Testis (tissue), 5 donors: ENCODE measurements at places on chromosomes 2 and 18. TPM values are rescaled to one million over a fixed set of nuclear protein-coding genes. Genes with fewer than 3 reads are reported as not detected.

DNA sequence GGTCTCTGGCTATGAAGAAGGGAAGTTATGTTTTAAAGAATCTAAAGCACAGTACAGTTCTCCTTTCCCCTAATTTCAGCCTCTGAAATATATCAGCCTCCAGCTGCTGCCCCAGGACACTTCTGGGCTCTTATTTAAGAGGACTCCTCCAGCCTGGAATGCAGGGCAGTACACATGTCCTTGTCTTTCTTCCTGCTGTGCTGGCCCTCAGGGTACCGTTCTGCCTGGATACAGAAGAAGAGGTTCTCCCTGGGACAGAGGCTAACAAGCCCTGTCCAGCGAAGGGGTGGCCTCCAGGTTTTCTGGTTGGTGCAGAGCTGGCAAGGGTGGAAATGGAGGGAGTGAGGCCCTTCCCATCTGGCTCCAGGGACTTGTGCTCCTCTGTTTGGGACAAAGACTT is 22.1 kb downstream of the MLPH start:
- DNase-seq: no peak

The MYO1B gene
- 30.8 TPM for total RNA-seq

GRCh38 chr18:38006541-38006940 is 440.9 kb upstream of the CELF4 start:
- no peak for DNase-seq

DNA sequence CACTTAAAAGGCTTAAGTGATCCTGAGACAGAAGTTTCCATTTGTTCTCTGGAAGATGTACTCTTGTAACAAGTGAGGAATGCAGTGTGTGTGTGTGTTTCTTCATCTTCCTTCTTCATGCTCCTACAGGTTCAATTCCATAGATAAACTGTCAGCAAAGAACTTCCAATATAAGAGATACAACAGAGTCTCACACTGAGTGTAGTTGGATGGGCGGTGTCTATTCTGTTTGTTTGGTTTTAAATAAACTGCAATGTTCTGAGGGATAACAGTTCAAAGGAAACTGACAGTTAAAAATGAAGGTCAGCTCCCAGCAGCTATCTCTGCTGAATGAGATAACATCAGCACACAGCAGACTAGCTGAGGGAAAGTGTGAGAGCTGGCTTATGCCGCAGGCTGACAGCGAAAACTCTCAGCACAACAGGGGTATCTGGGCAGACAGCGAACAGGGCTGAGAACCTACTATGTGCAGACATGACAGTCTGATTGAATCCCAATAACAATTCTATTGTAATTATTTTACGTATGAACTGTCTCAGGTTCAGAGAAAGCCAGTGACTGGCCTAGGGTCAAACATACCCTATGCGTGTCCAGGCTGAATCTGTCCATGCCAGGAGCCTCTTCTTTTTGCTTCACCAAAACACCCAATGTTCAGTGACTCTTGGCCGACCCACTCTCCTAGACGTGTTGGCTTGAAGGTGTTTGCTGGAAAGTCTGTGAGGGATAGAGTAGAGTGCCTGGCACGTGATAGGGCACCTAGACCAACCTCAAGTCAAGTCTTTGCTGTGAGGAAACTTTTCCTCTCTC is 201.9 kb upstream of the TRIB2 start:
- no peak for DNase-seq

The SGPP2 gene
- 3.1 TPM for total RNA-seq

GRCh38 chr2:217604527-217605194 is 398.1 kb downstream of the TNS1 start:
- DNase-seq: no peak

DNA sequence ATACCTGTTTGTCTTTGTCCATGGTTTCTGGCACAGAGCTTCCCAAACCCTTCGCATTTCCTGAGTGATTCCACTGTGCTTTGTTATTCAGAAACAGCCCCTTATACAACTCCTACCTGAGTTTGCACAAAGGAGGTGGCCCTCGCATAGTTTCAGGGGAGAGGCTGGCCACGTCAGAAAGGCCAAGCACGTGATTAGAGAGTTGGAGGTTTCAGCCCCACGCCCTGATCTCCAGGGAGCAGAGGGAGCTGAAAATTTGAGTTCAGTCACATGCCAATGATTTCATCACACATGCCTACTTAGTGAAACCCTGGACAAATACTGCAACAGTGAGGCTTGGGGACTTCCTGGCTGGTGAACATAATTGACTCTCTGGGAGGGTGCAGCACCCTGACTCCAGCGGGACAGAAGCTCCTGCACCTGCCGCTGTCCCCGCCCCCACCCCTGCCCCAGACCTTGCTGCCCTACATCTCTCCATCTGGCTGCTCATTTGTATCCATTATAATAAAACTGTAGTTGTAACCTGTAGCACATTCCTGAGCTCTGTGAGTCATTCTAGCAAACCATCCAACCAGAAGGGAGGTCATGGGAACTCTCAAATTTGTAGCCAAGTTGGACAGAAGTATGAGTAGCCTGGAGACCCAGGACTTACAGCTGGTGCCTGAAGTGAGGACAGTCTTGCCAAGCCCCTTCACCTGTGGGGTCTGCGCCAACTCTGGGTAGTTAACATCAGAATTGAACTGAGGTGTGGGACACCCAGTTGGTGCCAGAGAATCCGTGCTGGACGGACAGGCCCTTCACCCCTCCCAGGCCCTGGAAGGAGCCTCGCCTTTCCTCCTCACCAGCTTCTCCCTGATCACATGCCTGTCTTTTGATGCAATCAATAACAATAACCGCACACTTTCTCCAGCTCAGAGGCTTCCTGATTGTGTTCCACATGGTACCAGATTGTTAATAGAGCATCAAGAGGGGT is 224.3 kb downstream of the ANAPC1 start:
- DNase-seq: no peak

GRCh38 chr18:65487569-65487968 is 263.2 kb upstream of the CDH7 start:
- no peak for DNase-seq

- DNase-seq: no peak
These were observed 72.7 kb upstream of the ACVR1 start for GRCh38 chr2:157948856-157949255.

DNA sequence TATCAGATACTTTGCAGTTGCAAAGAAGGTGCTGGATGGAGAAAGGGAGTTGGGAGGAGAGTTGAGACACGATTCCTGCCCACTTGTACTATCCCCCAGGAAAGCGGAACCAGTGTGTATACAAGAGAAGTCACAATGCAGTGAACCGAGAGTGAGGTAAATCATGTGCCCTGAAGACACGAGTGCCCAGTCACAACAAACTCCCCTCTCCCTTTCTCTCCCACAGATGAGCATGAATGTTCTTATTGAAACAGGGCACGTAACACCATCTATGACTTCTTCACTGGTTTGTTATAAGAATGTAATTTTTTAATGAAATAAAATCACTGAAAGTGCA is 155.7 kb downstream of the IRS1 start:
- DNase-seq: no peak

DNA sequence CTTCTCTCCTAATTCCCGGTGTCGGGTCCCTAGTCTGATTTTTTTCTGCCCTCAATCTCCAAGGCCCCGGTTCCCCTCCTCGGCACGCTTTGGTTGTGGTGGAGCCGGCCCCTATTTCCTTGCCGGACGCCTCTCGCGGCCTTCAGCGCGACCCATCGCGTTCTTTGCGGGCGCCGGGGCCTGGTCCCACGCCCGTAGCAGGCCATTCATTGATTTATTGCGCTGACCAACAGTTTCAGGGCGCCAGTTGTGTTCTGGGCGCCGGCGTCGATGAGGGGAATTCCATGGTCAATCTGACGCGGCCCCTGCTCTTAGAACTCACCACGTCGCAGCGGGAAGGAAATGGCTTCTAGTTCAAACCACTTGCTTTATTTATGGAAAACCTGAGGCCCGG is 396 bp downstream of the CNOT9 start:
- peak; percentile 48 for DNase-seq

DNA sequence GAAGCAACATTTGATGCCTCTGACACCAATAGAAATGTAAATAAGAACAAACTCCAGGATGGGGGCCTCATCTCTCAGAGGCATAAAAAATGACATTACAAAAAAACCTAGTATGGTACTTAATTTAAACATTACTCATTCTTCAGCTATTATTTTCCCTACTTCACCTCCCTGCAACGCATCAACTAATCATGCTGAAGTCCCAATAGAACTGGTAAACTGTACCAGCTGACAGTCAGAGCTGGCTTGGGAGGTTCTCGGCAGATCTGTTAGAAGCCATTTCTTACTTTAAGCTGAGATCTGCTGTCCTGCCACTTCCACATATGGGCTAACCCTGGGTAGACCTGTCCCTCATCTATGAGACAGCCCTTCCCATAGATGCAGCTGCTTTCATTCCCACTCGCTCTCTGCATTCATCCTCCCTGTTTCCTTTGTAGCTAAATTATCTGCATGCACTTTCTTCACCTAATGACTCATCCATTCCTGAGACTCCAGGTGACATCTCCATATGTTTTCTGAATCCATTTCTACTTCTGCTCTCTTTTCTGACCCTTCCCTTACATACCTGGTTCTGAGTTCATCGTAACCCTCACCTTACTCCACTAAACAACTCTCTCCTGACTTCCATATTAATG is 108.1 kb downstream of the AOX1 start:
- DNase-seq: no peak

The RGPD6 gene
- total RNA-seq: 102 TPM
